ENCODE measurements at places on chromosomes 6 and 20.

GRCh38 chr20:300345-300990 lies 3.1 kb downstream of the ZCCHC3 start:
- no peak for DNase-seq

- no peak for DNase-seq
Measured at GRCh38 chr6:90643381-90643780, 56.5 kb upstream of the MAP3K7 start.

DNA sequence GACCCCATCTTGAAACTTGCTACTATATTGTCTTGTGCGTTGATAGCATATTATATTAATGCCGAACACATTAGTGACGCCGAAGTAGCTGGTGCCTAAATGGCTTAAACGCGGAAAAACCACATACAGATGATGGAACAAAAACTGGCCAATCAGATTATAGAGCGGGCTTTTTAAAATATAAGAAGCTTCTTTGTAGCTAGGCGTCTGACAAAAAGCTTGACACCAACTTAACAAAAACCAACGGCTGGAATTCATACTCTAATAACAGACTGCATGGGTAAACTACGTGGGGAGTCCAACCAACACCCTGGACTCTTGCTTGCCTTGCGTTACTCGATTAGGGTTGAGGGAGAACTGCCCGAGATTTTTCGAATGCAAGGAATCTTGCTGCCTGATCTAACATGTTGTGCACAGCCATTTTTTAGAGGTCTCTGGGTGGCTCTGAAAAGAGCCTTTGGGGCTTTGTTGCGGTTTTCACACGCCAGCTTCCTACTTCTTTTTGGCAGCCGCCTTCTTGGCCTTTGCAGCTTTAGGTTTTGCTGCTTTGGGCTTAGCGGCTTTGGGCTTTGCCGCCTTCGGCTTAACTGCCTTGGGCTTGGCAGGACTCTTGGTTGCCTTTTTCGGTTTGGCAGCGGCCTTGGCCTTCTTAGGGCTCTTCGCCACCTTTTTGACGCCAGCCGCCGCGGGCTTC lies 45.7 kb downstream of the OR2B2 start:
- peak; percentile 84 for DNase-seq

DNA sequence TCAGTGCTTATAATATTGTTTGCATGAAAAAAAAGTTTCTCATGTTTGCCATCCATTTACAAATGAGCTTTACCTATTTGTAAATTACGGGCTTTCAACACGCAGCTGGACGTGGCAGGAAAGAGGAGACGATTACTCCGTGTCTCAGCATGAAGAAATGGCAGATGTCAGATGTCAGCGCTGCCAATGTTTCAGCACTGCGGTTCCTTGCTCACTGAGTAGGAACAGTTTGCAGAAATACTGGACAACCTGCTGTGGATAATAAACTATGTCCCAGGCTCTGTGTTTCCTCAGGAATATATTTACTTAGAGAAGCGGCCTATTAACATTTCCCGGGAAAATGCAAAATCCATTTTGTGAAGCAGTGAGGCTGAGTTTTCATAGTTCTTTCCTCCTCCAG lies 22.7 kb downstream of the RAMACL start:
- DNase-seq = no peak

DNA sequence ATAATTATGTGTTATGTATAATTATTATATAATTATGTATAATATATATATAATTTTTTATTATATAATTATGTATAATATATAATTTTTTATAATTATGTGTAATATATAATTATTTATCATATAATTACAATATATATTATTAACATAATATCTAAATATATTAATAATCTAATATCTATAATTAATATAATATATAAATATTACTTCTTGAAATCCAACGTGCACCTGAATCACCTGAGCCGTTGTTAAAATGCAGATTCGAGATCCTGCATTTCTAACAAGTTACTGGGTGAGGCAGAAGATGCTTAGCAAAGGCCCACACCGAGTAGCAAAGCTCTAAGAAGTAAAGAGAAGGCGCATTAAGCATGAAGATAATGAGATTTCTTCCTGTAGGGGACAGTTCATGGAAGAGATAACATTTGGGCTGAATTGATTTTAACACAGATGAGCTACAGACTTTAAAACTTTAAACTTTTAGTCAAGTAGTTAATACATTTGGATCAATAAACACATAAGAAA lies 406.4 kb upstream of the PLCB4 start:
- DNase-seq = no peak

DNA sequence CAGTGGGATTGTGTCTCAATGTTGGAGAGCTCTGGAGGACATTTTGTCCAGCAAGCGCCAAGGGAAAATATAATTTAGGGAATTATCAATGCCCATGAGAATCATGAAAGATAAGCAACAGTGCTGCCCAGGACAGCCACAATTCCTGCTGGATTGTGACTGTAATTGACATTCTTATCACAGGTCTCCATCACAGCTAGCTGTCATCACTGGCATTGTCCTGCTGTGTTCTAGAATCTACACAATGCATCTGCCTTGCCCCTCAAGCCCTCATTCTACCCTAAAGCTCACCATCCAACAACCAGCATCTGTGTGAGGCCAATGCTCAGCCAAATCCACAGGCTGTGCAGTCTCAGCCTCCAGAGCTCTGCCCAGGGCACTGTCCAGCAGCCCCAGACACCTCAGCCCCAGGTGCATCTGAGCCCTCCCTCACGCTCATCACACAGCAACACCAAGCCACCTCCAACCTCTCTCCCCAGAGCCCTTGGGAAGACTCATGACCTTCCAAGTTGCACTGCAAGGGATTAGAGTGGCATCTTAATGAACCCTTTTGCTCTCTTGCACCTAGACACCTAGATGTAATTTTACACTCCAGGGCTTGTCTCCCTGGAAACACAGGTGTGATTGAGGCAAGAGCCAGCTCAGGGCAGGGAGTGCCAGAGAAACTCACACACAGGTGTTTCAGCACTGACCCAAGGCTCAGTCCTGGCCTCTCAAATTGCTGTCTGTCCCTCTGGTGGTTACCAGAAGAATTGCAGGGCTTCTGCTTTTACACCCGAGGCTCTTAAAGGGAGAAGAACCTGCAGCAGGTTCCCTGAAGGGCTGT lies 85.2 kb upstream of the PHACTR3 start:
- DNase-seq = peak; percentile 59

- DNase-seq = peak; percentile 34
Measured at GRCh38 chr6:87698547-87699006, 3.5 kb downstream of the AKIRIN2 start.

- no peak for DNase-seq
Measured at GRCh38 chr20:40438161-40438830, 250.7 kb downstream of the MAFB start.

GRCh38 chr20:10472871-10473270 lies 37.8 kb downstream of the SLX4IP start:
- DNase-seq = no peak

Measured in natural killer cell (primary cell).